BJ (cell line): ENCODE measurements at places on chromosomes 1 and 21. TPM values are rescaled to one million over a fixed set of nuclear protein-coding genes. Genes with fewer than 3 reads are reported as not detected.

Gene CHAF1B
- 3.2 and 4.0 TPM in 2 replicates for polyA plus RNA-seq

Gene HTR1D
- 0.06 and 0.07 TPM in 2 replicates for polyA plus RNA-seq

Gene CRYBG2
- 0.20 and 0.44 TPM in 2 replicates for polyA plus RNA-seq

Gene RNF186
- not detected in 2 replicates for polyA plus RNA-seq

Gene ALDH4A1
- 18.1 and 36.6 TPM in 2 replicates for polyA plus RNA-seq

Gene OR6K3
- polyA plus RNA-seq, result not detected in 2 replicates

Gene SRP9
- 250 and 272 TPM in 2 replicates for polyA plus RNA-seq

Gene IL24
- 0.10 and 0.25 TPM in 2 replicates for polyA plus RNA-seq

Gene MYOC
- 0.05 TPM in 1 of 2 replicates, not detected in the other for polyA plus RNA-seq

Gene NECTIN4
- polyA plus RNA-seq, result 0.05 TPM in 1 of 2 replicates, not detected in the other

Gene ARHGAP30
- polyA plus RNA-seq, result not detected in 2 replicates

Gene PPM1J
- polyA plus RNA-seq, result 0.67 and 1.4 TPM in 2 replicates

Gene STK40
- 19.5 and 29.5 TPM in 2 replicates for polyA plus RNA-seq

Gene RIIAD1
- polyA plus RNA-seq, result not detected in 2 replicates

Gene MSH4
- polyA plus RNA-seq, result 0.04 and 0.05 TPM in 2 replicates

Gene FMN2
- polyA plus RNA-seq, result 14.6 and 29.1 TPM in 2 replicates

Gene DCST2
- polyA plus RNA-seq, result 0.17 and 0.38 TPM in 2 replicates

Gene FCRL1
- not detected in 2 replicates for polyA plus RNA-seq

Gene AMY1B
- polyA plus RNA-seq, result not detected in 2 replicates

Gene SLC44A3
- 1.1 and 2.1 TPM in 2 replicates for polyA plus RNA-seq

Gene UQCRHL
- 0.56 and 1.3 TPM in 2 replicates for polyA plus RNA-seq

Gene ABL2
- polyA plus RNA-seq, result 18.7 and 24.0 TPM in 2 replicates

Gene GPR37L1
- not detected in 2 replicates for polyA plus RNA-seq

Gene DRAM2
- 58.8 and 110 TPM in 2 replicates for polyA plus RNA-seq

Gene MAGOH
- polyA plus RNA-seq, result 3.9 and 24.9 TPM in 2 replicates
